Nucleus accumbens (tissue), 56 donors: ENCODE measurements at places on chromosomes 2 and 18.

- DNase-seq: no peak
Measured at GRCh38 chr2:157559061-157559460, 69.6 kb downstream of the ACVR1C start.

- DNase-seq: peak; percentile 28
Measured at GRCh38 chr18:69400253-69400975, at the start of gene DOK6. TSS of gene DOK6 (plus strand) at chr18:69400888.

- DNase-seq: no peak
Measured at GRCh38 chr18:56748698-56749268, 97.6 kb downstream of the WDR7 start.

DNA sequence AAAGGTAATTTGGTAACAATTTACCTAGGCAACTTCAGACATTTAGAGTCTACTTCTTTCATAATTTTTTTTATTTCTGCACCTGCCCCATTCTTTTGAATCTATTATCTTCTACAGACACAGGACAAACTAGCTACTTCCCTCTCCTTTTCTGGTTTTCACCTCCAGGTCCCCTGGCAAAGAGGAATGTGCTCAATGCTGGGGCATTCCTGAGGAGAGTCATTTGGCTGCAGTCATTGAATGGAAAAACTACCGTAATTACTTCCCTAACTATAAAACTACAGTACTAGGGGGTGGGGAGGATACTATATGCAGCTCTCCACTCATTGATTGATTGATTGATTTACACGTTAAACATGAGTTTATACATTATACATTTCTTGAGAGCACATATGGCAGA is 11.2 kb upstream of the ARHGAP28 start:
- no peak for DNase-seq

GRCh38 chr2:73103018-73103542 is 9.7 kb downstream of the RAB11FIP5 start:
- DNase-seq: no peak

- DNase-seq: no peak
Measured at GRCh38 chr2:145715601-145716000, 1195.7 kb upstream of the ZEB2 start.

- DNase-seq: no peak
Measured at GRCh38 chr2:57516698-57517340, 529.8 kb upstream of the VRK2 start.

DNA sequence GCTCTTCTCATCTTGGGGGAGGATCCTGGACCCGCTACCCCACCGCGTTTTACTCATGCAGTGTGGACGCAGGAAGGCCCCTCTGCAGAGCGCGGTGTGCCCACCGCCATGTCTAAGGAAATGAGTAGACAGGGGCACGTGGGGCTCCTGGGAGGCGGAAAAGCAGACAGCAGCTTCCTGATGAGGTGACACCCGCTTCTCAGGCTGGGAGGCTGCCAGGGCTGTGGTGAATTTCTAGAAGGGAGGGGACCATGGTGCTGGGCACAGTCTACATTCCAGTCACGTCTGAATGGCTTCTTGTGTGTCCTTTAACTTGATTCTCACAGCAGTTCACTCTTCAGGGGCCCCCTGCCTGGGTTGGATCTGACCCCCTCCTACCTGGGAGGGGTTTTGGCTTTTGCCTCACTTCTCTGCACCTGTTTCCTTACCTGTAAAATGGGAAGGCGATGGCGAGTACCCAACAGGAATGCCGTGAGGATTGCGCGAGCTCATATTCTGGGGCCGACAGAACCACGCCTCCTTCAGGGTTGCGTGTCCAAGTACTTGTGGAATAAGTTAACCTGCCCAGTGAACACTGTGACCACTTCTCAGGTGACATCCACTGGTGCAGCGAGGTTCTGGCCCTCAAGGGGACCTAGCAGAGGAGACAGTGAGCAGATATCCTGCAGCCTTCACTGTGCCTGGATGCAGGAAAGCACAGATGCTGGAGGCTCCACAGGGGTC is 32.3 kb upstream of the MBP start:
- no peak for DNase-seq

DNA sequence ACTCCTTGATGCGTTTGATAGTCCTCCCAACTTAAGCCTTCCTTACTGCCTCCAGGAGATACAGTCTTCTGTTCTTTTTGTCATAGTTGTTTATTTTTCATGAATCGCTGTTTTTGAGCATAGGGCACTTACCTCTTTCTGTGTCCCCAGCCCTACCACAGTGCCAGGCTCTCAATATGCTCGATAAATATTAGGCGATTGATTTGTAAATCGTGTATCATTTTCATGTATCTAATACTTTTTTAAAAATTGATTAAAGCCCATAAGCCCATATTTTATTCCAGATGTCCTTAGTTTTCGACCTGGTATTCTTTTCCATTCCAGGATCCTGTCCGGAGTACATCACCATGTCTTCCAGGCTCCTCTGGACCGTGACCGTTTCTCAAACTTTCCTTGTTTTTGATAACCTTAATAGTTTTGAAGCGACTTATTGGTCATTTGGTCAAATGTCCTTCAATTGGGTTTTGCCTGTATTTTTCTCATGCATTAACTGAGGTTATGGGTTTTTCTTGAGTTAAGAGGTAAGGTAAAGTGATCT is 444 bp upstream of the MMADHC start:
- no peak for DNase-seq

DNA sequence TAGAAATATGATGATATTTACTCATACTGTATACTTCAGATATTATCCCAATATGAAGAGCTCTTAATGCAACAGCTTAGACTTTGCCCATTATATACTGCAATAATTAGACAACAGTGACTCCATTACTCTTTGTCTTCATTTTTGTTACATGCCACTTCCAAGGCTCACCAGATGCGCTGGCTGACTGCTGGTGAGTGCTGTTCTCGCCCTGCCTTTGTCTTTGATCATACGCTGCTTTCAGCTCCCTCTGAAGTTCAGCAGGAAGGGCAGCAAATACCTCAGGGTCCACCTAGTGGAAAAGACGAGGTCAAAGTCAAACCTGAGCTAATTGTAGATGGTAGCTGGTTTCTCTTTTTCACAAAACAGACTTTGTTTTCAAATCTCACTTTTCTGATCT is 66.3 kb downstream of the EIF5B start:
- DNase-seq: no peak

GRCh38 chr2:99779276-99779675 is 289.5 kb upstream of the REV1 start:
- no peak for DNase-seq

- no peak for DNase-seq
Measured at GRCh38 chr18:34159691-34160185, 65.0 kb downstream of the NOL4 start.

- DNase-seq: peak; percentile 72
Measured at GRCh38 chr2:3476321-3476984, 42.9 kb downstream of the ADI1 start.

- DNase-seq: no peak
Measured at GRCh38 chr2:226943862-226944620, 108.2 kb downstream of the RHBDD1 start.

- DNase-seq: no peak
Measured at GRCh38 chr2:25905126-25905525, 26.8 kb upstream of the ASXL2 start.

GRCh38 chr2:158970241-158970751 is 1.9 kb downstream of the TANC1 start:
- DNase-seq: no peak

- no peak for DNase-seq
Measured at GRCh38 chr2:157692768-157693167, 64.1 kb upstream of the ACVR1C start.

- no peak for DNase-seq
Measured at GRCh38 chr18:399631-400135, 100.8 kb downstream of the COLEC12 start.

DNA sequence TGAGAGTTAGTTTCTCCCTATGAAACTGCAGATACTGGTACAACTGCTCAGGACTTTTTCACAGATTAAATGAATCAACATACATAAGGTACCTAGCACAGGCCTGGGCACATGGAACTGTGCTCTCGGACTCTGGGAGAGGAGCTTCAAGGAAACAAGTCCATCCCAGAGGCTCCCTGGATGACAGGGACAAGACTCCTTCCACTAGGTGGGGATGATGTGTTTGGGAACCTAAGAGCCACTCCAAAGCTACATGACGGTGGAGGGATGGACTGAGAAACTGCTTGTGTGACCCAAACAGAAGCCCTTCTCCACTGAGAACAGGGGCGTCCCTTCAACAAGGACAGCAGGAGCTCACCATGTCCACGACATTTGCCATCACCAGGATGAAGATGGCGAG is 37.1 kb downstream of the CENPO start:
- no peak for DNase-seq

- DNase-seq: no peak
Measured at GRCh38 chr2:72040629-72041571, 106.8 kb downstream of the CYP26B1 start.

DNA sequence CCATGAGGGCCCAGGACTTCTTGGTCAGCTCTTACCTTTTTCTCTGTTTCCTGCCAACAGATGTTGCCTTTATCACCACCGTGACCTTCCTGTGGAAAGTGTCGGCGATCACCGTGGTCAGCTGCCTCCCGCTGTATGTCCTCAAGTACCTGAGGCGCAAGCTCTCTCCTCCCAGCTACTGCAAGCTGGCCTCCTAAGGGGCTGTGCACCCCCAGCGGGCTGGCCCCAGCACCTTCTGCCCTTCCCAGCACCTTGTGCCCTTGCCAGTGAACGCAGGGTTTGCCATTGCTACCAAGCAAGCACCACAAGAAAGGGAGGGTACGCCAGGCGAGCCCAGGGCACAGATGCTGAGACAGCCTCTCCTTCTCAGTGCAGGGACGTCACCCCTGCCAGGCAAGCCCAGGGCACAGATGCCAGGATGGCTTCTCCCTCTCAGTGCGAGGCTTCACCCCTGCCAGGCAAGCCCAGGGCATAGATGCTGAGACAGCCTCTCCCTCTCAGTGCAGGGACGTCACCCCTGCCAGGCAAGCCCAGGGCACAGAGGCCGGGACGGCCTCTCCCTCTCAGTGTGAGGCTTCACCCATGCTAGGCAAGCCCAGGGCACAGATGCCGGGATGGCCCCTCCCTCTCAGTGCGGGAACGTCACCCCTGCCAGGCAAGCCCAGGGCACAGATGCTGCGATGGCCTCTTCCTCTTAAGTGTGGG is 18.4 kb upstream of the NFATC1 start:
- DNase-seq: no peak

- no peak for DNase-seq
Measured at GRCh38 chr2:147500819-147501395, 343.9 kb upstream of the ACVR2A start.

DNA sequence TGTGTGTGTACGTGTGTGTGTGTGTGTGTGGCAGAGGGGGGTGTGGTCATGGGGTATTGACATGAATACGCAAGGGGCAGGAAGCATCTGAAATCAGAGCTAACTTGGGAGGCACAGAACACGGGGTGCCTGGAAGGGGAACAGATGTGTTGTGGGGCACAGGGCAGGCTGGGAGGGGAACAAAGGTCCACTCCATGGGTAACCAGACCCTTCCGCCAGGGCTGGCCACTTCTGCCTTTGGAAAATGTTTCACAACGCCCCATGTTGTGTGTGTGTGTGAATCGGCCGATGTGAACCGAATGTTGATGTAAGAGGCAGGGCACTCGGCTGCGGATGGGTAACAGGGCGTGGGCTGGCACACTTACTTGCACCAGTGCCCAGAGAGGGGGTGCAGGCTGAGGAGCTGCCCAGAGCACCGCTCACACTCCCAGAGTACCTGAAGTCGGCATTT is at the start of gene SLC11A1:
TSS of gene SLC11A1 (plus strand) at position 358 of the 451 bp plus-strand sequence. CDS start 96 bp downstream, outside the sequence.
- DNase-seq: peak; percentile 27

DNA sequence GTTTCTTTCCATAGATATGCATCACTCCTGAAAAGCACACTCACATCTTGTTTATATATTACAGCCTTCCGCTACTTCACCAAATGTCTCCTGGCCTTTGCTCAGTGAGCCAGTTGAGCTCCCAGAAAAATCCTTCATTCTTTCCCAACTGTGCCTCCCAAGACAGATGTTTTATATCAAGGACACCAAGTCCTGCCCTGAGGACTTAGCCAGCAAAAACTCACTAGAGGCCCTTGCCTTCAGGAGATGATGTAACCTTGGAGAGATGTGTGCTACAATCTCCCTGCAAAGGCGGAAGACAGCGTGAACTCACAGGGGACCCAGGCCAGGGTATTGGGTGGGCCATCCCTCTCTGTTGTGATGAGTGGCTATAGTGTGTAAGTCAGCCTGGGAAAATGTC is 86.1 kb upstream of the CTAGE1 start:
- no peak for DNase-seq

DNA sequence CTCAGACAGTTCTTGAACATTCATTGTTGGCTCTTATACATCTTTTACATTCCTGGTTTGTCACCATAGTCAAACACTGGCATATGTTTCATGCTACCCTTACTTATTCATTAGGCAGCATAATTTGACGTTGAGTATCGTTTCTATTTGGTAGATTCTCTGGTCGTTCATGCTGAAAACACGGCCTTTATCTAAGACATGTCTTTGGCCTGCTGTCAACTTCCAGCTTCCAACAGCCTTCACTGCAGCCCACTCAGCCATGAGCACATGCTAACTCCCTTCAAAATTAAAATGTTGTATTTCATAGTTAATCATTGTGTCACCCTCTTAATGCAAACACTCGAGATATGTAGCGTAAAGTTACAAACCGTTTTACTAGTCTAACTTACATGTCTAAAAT is 493.0 kb upstream of the NRP2 start:
- no peak for DNase-seq

GRCh38 chr2:18425210-18425703 is 135.2 kb downstream of the RDH14 start:
- DNase-seq: no peak

DNA sequence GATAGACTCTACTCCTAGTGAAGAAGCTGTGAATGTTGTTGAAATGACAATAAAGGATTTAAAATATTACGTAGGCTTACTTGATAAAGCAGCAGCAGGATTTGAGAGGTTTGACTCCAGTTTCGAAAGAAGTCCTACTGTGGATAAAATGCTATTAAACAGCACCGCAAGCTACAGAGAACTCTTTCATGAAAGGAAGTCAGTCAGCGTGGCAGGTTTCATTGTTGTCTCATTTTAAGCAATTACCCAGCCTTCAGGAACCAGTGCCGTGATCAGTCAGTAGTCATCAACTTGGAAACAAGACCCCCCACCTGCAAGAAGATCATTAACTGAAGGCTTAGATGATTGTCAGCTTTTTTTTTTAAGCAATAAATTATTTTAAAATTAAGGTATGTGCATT is 14.0 kb downstream of the USP14 start:
- no peak for DNase-seq
